ENCODE measurements at places on chromosomes 5 and 9. TPM values are rescaled to one million over a fixed set of nuclear protein-coding genes. Genes with fewer than 3 reads are reported as not detected.

The CSF1R gene
- 16.9 TPM for polyA plus RNA-seq

DNA sequence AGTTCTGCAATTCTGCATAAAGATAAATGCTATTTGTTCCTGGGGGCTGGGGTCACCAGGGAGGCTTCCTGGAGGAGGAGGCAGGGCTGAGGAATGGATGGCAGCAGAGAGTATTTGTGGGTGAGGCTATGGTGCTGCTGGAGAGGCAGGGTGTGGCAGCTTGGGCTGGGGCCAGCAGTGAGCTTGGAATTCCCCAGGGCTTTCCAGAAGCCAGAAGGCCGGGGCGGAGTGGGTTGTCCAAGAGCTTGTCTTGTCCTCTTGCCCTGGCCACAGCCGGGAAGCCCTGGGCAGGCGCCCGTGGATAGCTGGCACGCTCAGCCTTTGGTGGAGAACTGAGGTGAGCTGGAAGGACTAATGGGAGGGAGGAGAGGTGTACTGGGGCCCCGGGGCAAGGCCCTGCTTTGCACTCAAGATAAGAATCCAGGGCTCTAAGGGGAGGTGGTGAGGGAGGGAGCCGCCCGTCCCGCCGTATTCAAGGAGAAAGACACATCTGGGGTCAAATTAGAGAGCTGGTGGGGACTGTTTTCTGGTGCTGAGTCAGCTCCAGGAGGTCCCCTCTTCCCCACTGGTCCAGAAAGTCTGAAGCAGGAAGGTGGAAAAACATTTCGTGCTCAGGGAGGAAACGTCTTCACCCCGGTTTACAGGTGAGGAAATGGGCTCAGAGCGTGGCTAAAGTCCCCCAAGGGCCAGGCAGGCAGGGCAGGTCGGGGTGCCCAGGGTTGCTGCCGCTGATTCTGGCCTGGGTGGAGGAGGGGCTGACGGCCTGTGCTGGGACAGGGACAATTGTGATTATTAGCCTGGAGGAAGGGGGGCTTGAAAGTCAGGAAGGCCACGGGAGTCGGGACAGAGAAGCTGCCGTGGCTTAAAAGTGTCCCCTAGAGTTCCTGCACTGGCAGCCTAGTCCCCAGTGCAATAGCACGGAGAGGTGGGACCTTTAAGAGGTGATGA is 26.9 kb upstream of the CNOT6 start:
- DNase-seq = no peak

The COQ4 gene
- 65.9 TPM for polyA plus RNA-seq

GRCh38 chr5:95617057-95617456 is 2.8 kb upstream of the GPR150 start:
- DNase-seq = no peak

DNA sequence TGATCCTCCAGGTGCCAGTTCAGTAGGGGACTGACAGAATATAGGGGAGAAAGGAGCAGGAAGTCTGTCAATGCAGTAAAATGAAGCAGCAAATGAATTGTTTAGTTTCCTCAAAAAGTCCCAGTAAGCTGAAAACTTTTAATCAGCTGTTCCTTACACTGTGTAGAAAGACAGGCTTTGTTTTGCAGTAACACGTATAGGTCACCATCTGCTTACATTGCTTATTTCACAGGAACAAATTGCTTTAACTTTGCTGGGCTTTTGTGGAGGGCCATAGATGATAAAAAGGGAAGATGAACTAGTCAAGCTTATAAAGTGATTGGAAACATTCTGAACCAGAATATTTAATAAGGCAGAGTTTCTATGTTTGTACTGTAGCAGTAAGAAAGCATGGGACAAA is 331.3 kb upstream of the RFX3 start:
- no peak for DNase-seq

The PCDHGB7 gene
- polyA plus RNA-seq = 14.6 TPM
